ENCODE measurements at places on chromosomes 6 and 20.

DNA sequence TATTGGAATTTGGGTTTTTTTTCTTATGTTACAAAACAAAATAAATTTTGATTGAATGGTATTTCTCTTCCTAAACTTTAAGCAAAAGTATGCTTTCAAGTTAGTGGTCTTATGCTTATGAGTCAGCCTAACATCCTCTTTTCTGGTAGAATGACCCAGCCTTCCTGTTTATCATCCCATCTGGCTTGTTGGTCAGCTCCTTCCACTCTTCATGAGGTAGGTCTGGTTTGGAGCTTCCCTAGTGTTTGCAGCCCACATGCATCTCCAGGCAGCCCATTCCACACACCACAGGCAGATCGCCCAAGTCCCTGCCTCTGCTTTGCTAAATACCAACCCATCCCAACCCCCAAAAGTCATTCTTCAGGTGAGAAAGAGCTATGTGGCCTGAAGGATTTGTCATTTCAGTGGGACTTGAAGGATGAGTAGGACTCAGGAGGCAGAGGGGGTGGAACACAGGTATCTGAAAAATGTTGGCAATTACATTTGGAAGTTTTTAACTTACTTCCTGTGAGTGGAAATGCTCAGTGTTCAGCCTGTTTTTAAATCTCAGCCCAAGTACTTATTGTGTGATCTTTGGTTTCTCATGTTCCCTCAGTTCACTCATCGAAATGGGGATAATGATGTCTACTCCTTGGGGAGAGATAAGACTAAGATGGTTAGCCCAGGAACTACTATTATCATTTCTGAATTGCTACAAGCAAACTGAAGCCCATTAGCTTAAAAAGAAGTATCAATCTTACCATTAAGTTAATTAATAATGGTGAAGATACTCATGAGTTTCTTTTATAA, 294.0 kb downstream of the ADGB start:
- DNase-seq = no peak

DNA sequence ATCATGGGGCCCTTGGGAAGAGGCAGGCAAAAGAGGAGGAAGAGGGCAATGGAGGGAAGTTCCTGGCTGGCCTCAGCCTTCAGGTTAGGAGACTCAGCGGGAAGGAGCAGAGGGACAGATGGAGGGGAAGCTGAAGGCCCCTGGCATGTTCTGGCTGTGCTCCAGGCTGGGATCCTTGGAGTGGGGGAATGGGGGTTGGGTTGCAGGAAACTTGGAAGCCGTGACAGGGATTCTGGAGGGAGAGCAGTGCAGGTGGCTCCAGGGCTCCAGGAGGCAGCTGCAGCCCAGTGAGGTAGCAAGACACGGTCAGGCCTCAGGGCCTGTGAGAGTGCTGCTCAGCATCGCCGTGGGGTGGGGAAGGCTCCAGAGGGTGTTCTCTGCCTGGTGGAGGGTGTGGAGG, 64.6 kb upstream of the SCP2D1 start:
- peak; percentile 19 for DNase-seq

DNA sequence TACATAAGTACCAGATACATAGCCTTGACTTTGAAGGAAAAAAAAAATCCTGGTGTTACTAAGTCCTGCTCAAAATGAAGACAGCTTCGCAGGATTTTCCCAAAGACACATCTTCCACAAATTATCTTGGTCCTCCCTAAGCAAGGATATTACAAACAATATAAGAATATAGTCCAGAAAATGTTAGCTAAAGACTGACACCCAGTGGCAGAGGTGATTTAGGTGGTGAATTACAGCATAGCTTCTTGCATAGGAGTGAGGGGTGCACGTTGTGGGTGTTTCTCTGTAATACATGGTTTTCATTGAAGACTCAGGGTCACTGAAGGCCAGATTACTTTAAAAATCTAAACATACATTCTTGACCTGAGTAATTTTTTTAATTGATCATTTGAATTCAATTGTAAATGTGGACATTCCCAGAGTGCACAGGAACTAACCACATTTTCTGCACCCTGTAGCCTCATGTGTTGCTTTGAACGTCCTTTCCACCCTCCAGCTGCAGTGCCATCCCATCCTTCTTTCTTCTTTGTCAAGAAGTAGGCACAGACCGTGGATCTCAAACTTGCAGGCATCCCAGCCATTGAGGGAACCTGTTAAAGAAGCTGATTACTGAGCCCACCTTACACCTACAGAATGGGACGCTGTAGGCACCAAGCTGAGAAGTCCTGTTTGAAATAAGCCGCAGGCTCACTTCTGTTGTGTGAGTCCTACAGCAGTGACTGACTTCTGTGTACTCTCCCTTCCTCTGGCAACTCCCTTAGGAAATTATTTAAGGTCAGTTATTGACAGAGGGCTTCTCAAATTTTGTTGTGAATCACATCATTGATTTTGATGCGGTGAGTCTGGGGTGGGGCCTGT, 102.6 kb downstream of the PERP start:
- DNase-seq = peak; percentile 22

GRCh38 chr6:157272372-157272771, 50.9 kb downstream of the TMEM242 start:
- no peak for DNase-seq

GRCh38 chr6:25564943-25565342, 87.1 kb upstream of the SCGN start:
- no peak for DNase-seq

DNA sequence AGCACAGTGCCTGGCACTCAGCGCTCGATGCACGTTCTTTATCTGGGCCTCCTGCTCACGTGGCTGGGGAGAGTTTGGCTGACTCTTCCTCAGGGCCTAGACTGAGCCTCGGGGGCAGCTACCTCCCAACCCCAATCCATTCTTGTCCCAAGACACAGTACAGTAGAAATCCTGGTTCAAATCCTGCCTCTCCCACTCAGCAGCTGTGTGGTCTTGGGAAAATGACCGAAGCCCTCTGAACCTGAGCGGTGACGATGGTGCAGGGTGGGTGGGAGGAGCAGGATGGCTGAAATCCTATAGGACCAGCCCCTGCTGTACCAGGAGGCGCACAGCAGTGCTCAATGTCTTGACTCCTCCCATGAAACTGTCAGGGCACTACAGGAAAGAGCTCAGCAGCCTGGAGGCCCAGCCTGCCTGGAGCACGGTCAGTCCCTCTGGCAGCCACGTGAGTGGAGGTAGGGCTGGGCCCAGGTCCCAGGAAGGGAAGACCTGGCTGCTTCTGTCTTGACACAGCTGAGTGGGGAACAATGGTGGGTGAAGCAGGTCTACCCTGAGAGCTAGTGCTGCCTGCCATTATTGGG, 31.5 kb downstream of the PDRG1 start:
- DNase-seq = no peak

DNA sequence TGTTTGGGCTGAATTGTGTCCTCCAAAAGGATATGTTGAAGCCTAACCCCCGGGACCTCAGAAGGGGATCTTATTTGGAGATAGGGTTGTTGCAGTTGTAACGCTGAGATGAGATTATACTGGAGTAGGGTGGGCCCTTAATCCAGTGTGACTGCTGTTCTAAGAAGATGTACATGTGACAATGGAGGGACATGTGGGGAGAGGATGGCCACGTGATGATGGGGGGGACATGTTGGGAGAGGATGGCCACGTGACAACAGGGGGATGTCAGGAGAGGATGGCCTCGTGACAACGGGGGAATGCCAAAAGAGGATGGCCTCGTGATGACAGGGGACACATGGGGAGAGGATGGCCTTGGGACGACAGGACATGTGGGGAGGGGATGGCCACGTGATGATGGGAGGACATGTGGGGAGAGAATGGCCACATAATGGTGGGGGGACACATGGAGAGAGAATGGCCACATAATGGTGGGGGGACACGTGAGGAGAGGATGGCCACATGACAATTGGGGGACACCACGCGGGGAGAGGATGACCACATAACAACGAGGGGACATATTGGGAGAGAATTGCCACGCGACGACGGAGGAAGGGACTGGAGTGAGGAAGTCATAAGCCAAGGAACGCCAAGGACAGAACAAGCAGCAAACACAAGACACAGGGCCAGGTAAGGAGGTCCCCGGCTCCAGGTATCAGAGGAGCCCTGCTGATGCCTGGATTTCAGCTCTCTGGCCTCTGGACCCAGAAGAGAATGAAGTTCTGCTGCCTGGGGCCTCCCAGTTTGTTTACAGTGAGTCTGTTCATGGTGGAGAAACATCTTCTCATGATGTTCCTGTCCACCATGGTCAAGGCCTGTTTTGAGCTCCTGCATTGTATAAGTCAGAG, 29.2 kb downstream of the SYNJ2 start:
- DNase-seq = no peak

- no peak for DNase-seq
These were observed 13.1 kb downstream of the ITPR3 start for GRCh38 chr6:33634161-33634727.

- no peak for DNase-seq
These were observed 539.1 kb downstream of the CD83 start for GRCh38 chr6:14656649-14657048.

GRCh38 chr6:99613705-99614429, 7.2 kb downstream of the PRDM13 start:
- DNase-seq = no peak

GRCh38 chr6:33975661-33976436, 170.0 kb downstream of the GRM4 start:
- no peak for DNase-seq

GRCh38 chr6:54018722-54019121, 92.5 kb upstream of the MLIP start:
- DNase-seq = no peak

- DNase-seq = no peak
These were observed 109.1 kb upstream of the PRSS16 start for GRCh38 chr6:27138406-27138805.

- no peak for DNase-seq
These were observed 526.1 kb downstream of the CDH26 start for GRCh38 chr20:60484316-60484715.

DNA sequence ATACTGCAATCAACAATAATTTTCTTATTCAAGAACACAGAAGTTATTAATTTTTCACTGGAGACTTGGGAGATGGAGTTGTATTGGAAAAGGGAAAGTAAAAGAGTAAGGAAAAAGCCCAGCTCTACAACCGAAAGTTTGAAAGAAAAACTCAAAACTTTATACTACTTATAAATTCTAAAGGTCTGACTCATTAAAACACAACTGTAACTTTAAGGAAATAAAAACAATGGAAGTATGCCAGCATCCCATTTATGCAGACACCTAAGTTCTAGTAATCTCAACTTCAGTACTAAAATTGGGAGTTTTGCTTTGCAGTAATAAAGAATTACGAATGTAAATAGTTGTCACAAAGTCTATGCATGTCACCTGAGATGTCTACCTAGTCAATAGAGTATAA, 80.6 kb downstream of the IRAK1BP1 start:
- DNase-seq = no peak

DNA sequence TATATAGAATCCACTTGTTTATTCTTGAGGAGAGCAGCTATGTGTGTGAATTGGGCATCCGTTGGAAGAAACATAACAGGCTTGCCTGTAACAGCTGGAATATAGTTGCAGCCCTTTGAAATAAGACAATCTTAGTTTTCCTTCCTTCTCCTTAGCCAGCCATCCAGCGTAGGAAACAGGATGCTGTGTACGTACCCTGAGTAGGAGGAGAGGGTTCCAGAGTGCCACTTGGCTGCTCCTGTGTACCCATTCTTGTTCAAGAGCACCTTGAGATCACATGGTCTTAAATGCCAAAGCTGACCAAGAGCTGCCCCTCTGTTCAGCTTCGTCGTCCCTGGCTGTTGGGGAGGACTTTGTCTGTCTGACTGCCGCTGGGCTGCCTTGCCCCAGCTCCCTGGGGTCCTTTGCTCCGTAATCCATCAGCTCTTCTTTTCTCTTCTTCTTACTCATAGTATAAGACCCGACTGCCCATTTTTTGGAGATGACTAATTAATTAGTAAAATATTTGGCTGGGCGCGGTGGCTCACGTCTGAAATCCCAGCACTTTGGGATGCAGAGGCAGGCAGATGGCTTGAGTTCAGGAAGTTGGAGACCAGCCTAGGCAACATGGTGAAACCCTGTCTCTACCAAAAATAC, 49.0 kb downstream of the RREB1 start:
- DNase-seq = no peak

DNA sequence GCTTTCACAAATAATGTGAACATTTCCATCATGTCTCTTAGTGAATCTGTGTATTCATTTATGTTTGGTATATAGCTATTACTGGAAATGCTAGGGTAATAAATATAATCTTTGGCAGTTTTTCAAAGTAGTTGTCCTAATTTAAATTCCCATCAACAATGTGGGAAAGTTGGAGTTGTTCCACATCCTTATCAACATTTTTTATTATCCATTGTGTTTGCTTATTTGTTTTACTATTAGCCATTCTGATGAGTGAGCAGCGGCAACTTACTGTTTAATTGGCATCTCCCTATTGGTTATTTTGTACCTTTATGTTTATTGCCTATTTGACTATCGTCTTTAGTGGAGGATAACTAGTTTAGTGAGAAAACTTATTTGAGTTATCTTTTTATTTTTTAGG, 121.1 kb upstream of the CCN2 start:
- DNase-seq = no peak

DNA sequence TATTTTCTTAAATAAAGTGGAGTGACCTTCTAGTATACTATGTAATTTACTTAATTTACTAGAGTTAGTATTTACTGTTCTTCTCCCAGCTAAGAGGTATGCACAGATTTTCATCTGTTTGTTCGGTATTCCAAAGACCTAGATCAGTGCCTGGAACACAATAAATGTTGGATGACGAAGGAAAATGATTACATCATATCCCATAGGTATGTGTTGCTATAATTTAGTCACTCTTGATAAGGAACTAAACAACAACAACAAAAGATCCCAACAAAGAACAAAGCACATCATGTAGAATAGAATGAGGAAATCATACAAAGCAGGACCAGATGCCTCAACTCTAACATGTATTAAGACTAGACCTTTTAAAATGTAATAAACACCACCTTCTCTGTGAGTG, 89.6 kb upstream of the ADGRF1 start:
- no peak for DNase-seq

DNA sequence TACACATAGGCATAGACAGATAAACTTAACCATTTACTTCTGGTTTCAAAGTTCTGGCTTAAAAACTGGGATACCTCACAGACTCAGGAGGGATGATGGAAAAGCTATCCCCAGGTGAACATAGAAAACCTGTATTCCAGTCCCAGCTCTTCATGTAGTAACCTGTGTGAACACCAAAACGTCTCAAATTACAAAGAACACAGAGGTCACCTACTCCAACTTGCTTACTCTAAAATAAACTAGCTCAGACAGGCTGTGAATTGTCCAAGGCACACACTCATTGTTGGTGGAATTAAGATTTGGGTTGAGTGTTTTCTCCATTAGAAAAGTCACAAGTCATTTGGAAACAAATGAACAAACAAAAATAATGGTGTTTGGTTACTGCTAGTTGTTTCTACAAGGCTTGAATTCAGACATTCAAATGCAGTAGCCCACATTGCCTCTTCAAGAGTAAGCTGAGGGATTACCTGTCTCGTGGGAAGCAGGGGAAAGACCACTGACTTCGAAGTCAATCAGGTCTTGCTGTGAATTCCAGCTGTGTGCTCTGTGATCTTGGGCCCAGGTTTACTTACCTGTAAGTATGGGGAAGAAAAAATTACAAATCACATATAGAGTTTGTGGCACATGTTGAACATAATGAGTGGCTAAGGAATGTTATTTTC, 48.2 kb upstream of the LRRC1 start:
- DNase-seq = peak; percentile 75

GRCh38 chr6:163397326-163397725, 17.2 kb upstream of the QKI start:
- no peak for DNase-seq

Data from NCI-H1105 (cell line).